ENCODE measurements at places on chromosomes 3 and 15.

DNA sequence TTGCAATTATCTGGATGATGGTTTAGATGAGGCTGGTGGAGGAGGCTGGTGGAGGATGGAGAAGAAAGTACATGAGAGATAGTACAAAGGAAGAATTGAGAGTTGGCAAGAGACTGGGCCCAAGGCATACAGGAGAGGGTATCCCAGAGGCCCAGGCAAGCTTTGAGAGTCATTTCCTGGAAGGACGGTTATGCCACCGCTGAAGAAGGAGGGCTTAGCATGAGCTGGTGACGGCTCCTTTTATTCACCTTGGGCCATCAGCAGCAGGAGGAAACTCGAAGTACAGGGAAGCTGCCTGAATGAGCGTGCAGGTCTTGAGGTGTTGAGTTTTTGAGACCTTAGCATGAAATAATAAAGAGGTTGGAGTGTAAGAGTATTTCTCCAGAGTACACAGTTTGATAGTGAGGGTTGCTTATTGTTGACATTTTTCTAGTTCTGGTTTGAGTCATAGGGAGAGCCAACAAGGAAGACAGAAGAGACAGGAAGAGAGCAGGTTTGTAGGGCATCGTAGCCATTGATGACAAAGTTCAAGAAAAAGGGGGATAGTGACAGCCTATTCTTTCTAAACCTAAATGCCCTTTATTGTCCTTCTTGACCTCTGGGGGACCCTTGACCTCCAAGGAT lies 13.8 kb downstream of the THSD4 start:
- no peak for DNase-seq

DNA sequence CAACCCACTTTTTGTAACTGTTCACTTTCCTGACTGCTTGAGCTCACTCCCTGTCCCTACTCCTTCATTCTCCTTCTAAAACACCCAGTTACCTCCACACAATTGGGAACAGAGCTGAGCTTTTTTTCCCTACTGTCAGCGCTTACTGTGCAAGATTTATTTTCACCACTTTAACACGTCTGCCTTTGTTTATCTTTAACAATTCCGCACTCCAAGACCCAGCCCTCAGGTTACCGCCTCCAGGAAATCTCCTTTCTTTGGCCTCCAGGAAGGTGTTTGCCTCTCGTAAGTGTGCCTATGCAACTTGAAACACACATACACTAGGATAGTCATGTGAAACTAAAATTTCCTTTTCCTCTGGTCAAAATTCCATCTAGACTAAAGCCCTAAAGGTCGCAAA lies 271.9 kb upstream of the TPRG1 start:
- DNase-seq = no peak

- peak; percentile 75 for DNase-seq
Observed at GRCh38 chr3:169863458-169863899, 6.3 kb downstream of the LRRC31 start.

DNA sequence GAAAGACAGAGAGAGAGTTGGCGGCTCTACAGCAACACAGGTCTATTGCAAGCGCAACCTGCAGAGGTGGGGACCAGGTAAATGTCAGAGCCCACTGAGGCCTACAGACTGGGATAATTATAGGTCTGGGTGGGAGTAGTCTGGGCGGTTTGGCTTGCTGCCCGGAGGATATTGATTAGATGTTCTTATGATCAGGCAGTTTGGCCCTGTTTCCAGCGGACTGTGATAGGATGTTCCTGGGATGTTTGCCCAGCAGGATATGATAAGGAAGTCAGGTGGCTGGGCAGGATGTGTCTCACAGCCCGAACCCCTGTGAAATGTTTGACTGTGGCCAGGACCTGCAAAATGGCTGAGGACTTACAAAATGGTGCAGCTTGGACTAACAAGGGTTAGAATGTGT lies 364.9 kb downstream of the NAALADL2 start:
- DNase-seq = no peak

GRCh38 chr15:61196711-61197586 lies 32.2 kb downstream of the RORA start:
- no peak for DNase-seq

DNA sequence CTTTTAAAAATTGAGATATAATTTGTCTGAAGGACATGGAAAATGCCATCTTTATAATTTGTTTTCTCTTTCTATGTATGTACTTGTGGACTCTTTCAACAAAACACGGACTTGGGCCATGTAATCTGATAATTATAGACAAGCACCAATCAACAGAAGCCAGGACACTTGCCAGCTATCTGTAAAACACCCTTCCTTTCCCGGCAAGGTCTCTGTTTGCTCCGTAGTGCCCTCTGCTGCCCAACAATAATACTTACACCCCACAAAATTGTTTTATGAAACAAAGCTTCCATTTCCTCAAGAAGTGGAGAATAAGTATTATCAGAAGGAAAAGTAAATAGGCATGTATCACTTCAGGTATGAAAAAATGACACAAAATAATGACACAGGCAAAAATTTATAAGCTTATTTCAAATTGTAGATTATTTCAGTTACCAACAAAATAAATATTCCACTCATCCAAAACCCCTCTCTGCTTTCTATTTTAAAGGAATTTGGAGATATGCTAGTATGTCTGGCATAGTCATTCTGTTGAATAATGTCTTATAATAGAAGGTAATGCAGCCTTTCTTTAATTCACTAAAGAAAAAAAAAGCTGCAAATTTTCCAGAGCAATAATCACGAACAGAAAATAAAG lies 32.8 kb downstream of the MYH15 start:
- peak; percentile 31 for DNase-seq

- DNase-seq = no peak
Observed at GRCh38 chr3:105561876-105562275, 195.2 kb downstream of the ALCAM start.

Measured in iPS DF 6.9 (cell line).